PC-9 (cell line): ENCODE measurements at places on chromosomes 5 and 9.

DNA sequence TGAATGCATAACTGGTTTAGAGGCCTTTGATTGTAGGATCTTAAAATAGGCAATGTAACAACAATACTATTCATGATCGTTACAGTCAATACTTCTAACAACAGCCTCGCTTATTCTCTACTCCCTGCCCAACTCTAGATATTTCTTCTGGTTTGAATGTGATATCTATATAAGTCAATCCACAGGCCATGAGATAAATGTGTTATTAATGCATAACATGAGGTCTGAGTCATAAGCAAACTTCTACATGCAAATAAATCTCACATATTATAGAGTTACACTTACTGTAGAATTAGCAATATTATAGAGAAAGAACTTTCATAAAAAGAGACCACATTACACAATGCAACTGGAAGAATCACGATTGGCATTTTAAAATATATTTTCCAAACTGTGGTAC lies 2.9 kb upstream of the ALDOB start:
- H3K27me3 ChIP-seq, result peaks cover 33% of the 10 kb centered on the region; the same call in 1 of the 2 replicates
- no peak overlapping the region for H3K27ac ChIP-seq
- no peaks in the 10 kb centered on the region for H3K4me1 ChIP-seq
- no peak overlapping the region for H3K4me3 ChIP-seq
- H3K36me3 ChIP-seq, result no peaks in the 10 kb centered on the region

DNA sequence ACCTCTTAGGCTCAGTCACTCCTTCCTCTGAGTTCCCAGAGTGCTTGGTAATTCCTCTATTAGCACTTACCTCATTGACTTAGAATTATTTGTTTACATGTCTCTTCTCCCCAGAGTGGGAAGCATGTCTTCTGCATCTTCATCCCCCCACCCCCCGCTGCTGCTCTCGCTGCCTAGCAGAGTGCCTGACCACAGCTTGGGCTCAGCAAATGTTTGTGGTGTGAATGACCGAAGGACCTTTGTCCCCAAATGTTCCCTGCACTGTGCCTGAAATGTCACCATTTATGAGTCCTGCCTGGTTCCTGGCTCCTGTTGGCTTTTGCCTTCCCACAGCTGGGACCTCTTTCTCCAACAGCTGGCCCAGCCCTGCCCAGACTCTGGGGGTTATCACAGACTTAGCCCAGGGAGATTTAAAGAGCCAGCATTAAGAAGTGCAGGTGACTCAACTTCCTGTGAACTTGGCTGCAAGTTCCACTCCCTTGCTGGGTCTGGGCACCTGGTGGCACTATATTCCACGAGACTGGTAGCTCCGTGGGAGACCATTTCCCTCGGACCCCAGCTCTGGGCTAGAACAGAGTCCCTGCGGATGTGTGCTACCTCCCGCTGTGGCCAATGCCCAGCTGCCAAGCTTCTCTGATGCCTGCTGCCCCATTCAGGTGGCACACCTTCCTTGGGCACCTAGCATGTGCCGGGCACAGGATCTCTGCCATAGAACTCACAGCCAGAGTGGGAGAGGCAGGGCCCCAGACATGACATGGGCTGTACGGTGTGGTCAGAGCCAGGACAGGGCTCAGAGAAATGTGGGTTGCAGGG lies 1.8 kb upstream of the HMCN2 start:
- no peak overlapping the region for H3K4me3 ChIP-seq
- no peak overlapping the region for H3K27ac ChIP-seq
- no peak for DNase-seq
- peaks cover 70% of the 10 kb centered on the region for H3K27me3 ChIP-seq

GRCh38 chr5:53167836-53168235 lies 58.3 kb upstream of the MOCS2 start:
- no peak overlapping the region for H3K4me3 ChIP-seq
- DNase-seq, result no peak
- no peaks in the 10 kb centered on the region for H3K27me3 ChIP-seq
- H3K4me1 ChIP-seq, result no peaks in the 10 kb centered on the region

GRCh38 chr5:177357459-177358351 lies at the start of gene RGS14:
TSS of gene RGS14 (plus strand) at chr5:177357924. CDS start at chr5:177358025, 101 bp downstream.
- peaks cover 14% of the 10 kb centered on the region; the same call in 1 of the 2 replicates for H3K27me3 ChIP-seq
- DNase-seq, result no peak
- no peak within 1 kb of the TSS for H3K4me3 ChIP-seq
- H3K27ac ChIP-seq, result no peak within 1 kb of the TSS
- no peaks in the 10 kb centered on the region for H3K4me1 ChIP-seq

DNA sequence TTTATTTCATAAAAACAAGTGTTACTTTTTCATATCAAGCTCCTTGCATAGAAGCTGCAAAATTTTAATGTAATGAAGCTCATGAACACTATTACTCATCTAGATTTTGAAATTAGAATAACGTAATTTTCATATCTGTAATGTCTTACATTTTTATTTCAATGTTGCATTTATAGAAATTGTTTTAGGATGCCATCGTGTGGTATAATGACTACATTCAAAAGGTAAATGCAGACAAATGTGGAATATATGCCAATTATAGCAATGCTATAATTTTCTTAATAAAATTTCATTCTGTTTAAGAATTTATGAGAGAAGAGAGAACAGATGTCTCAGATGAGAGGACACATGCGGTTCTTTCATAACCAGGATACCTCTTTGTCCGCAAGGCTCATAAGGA lies 230.2 kb downstream of the TMEM232 start:
- H3K27me3 ChIP-seq, result no peaks in the 10 kb centered on the region
- H3K4me1 ChIP-seq, result no peaks in the 10 kb centered on the region
- no peaks in the 10 kb centered on the region for H3K36me3 ChIP-seq
- no peak overlapping the region for H3K4me3 ChIP-seq
- no peak for DNase-seq
